ENCODE measurements at places on chromosomes 6 and 20. TPM values are rescaled to one million over a fixed set of nuclear protein-coding genes. Genes with fewer than 3 reads are reported as not detected.

GRCh38 chr6:41413250-41413649, 77.8 kb downstream of the NCR2 start:
- H3K36me3 ChIP-seq: no peaks in the 10 kb centered on the region
- peaks cover 4% of the 10 kb centered on the region for H3K4me1 ChIP-seq

Gene NANP
- 1.9 TPM for total RNA-seq

- no peaks in the 10 kb centered on the region for H3K36me3 ChIP-seq
- no peaks in the 10 kb centered on the region for H3K27me3 ChIP-seq
- no peak for DNase-seq
These were observed 67.1 kb upstream of the FLRT3 start for GRCh38 chr20:14404515-14404914.

DNA sequence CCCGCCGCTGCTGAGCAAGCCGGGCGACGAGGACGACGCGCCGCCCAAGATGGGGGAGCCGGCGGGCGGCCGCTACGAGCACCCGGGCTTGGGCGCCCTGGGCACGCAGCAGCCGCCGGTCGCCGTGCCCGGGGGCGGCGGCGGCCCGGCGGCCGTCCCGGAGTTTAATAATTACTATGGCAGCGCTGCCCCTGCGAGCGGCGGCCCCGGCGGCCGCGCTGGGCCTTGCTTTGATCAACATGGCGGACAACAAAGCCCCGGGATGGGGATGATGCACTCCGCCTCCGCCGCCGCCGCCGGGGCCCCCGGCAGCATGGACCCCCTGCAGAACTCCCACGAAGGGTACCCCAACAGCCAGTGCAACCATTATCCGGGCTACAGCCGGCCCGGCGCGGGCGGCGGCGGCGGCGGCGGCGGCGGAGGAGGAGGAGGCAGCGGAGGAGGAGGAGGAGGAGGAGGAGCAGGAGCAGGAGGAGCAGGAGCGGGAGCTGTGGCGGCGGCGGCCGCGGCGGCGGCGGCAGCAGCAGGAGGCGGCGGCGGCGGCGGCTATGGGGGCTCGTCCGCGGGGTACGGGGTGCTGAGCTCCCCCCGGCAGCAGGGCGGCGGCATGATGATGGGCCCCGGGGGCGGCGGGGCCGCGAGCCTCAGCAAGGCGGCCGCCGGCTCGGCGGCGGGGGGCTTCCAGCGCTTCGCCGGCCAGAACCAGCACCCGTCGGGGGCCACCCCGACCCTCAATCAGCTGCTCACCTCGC, 1.5 kb downstream of the ARID1B start:
- peaks cover 4% of the 10 kb centered on the region for H3K4me1 ChIP-seq
- peak overlapping the region; percentile 90 for H3K4me3 ChIP-seq
- peak overlapping the region; percentile 46 for H3K27ac ChIP-seq

DNA sequence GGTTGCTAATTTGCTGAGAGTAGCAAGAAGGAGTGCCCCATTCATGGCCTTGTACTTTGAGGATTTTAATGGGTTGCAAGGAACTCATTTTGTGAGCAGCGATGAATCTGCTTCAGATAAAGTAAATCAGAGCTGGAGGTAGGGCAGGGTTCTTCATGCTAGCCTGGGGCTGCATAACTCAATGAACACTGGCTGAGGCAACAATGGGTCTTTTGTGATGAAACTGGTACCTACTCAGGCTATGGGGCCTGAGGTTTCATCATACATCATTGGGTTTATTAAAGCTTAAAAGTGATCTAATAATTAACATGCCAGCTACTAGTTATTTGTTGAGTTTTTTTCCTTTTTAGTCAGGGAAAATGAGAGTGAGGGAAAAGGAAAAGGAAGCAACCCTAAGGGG, 106.9 kb downstream of the FAM50B start:
- DNase-seq: no peak
- H3K4me1 ChIP-seq: no peaks in the 10 kb centered on the region
- H3K27me3 ChIP-seq: peaks cover 18% of the 10 kb centered on the region
- H3K4me3 ChIP-seq: no peak overlapping the region
- no peak overlapping the region for H3K27ac ChIP-seq

DNA sequence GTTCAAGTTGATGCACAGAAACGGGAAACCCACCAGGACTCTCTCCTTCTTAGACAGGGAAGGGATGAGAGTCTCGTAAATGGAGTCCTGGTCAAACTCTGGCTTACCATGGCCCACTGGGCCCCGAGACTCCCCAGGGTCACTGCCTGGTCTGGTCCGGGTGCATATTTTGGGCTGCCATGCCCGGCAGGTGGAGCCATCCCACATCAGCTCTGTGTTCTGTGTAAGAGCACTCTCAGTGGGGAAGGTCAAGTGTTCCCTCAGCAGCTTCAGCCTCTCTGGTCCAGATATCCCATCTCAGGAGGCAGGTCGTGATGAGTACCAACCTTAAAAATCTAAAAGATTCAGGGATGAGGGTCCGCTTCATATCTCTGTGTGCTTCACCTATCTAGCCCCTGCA, 138.8 kb downstream of the EDN3 start:
- H3K27ac ChIP-seq: no peak overlapping the region
- H3K27me3 ChIP-seq: no peaks in the 10 kb centered on the region
- no peak for DNase-seq
- no peaks in the 10 kb centered on the region for H3K4me1 ChIP-seq

Gene OR2J3
- not detected for total RNA-seq

DNA sequence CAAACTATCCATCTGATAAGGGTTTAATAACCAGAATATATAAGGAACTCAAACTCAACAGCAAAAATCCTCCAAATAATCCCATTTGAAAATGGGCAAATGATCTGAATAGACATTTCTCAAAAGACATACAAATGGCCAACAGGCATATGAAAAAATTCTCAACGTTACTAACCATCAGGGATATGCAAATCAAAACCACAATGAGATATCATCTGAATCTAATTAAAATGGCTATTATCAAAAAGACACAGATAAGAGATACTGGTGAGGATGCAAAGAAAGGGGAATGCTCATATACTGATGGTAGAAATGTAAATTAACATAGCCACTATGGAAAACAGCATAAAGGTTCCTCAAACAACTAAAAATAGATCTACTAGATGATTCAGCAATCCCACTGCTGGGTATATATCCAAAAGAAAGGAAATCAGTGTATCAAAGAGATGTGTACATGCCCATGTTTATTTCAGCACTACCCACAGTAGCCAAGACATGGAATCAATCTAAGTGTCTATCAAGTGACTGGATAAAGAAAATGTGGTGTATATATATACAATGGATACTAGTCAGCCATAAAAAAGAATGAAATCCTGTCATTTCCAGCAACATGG, 6.1 kb upstream of the BRD2 start:
- H3K27me3 ChIP-seq: no peaks in the 10 kb centered on the region
- no peak for DNase-seq
- H3K4me3 ChIP-seq: no peak overlapping the region
- peaks cover 15% of the 10 kb centered on the region for H3K4me1 ChIP-seq
- H3K36me3 ChIP-seq: no peaks in the 10 kb centered on the region

GRCh38 chr6:64383277-64383676, 747.7 kb downstream of the PHF3 start:
- no peak for DNase-seq
- no peaks in the 10 kb centered on the region for H3K4me1 ChIP-seq
- no peaks in the 10 kb centered on the region for H3K27me3 ChIP-seq
- no peak overlapping the region for H3K4me3 ChIP-seq
- H3K36me3 ChIP-seq: no peaks in the 10 kb centered on the region

DNA sequence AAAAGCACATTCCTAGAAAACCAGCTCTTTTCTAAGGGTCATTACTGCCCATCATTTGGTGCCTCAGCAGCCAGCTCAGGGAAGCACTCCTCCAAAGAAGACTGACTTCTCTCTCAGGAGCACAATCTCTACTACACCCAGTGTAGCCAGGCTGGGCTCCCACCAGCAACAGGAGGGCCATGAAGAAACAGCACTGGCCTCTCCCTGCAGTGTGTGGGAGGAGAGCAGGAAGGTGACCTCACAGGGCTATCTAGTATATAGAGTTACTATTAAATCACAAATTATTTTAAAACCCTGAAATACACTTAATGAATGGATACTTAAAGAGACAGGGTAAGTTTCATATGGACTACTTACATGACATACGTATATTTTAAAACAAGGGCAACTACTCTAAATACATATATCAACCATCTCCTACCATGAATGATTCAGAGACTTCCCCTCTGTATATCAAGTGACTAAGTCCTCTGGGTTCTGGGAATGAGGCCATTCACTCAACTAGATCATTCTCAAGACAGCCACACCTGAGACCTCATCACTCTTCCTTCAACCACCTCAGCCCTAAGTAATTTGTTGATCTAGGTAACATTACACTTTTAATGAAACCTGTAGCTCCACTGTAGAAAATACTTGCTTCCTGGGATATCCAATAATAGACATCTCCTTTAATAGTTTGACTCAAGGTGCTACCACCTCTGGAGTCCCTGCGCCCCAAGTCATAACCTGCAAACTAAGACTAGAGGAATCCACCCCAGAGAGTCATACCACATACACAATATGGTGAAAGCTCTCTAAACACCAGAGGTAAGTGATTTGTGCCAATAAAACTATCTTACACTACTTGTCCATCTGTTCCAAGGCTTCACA, 25.2 kb downstream of the TBX18 start:
- H3K36me3 ChIP-seq: no peaks in the 10 kb centered on the region
- H3K27me3 ChIP-seq: no peaks in the 10 kb centered on the region
- H3K27ac ChIP-seq: no peak overlapping the region
- no peak for DNase-seq
- H3K4me1 ChIP-seq: no peaks in the 10 kb centered on the region

Gene FAM83B
- total RNA-seq: not detected
